ENCODE measurements at places on chromosomes 11 and 22.

GRCh38 chr22:41327124-41327523, 25.8 kb downstream of the ZC3H7B start:
- DNase-seq: no peak

- DNase-seq: no peak
Observed at GRCh38 chr11:2591805-2592204, 108.0 kb downstream of the KCNQ1OT1 start.

DNA sequence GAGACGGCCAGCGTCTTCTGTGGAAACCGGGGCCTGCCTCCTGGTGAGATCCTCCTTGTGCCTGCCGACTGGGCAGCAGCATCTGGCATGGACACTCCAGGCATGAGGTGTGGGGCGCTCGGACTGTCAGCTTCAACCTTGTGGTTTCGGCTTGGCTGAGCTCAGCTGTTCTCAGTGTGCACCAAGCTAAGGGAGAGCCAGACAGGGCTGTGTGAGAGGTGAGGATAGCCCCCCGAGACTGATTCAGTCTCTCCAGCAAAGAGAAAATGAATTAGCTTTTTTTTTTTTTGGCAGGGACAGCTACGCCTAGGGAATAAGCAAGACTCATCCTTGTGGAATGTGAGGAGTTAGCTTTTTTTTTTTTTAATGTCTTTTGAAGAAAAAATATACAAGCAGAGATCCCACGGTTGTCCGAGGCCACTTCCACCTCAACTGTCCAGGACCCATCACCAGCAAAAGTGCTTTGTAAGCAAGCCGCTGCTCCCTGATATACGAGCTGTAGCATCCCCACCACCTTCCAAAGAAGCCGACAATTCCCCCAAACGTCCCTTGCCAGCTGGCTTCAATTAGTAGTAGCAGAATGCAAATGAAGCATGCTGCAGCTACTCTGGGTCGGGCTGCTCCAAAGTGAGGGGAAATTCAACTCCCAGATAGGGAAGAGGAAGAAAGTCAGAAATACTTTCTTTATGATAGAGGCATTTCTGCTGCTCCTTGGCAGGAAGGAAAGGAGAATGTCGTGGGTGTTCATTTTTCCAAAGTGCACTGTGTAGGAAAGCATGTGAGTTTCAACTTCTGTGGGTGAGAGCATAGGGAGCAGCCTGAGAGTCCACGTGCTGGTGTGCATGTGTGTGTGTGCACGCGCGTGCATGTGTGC, 9.7 kb upstream of the THY1 start:
- no peak for DNase-seq

GRCh38 chr11:77508019-77508418, 34.1 kb upstream of the PAK1 start:
- DNase-seq: no peak

- no peak for DNase-seq
Observed at GRCh38 chr11:46981436-46981835, 44.9 kb downstream of the CSTPP1 start.

DNA sequence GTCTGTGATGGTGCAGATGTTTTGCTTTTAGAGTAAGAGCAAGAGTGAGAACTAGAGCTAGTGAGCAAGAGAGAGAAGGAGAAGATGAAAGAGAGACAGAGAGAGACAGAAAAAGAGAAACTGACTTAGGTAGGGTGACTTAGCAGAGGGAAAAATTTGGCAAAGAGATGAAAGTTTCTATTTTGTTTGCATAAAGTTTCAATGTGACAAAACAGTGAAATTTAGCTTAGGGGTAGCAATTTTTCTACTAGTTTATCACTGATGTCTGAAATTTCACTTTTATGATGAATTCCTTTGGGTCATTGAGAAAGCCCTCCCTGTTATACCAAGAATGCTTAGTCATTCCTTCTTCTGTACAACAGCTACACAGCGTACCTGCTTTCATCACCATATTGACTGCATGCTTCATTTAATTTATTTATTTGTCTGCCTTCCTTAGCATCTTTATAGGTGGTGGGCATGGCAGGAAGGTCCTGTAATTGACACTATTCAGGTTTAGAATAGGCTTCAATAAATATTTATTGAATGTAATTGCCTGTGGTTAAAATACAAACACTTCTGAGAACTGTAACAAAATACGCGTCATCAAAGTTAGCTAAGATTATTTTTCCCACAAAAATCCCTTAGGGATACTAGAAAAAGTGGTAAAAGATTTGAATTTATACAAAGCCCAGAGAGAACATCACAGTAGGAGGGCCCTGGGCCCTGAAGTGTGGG, 19.9 kb upstream of the CTSC start:
- no peak for DNase-seq

DNA sequence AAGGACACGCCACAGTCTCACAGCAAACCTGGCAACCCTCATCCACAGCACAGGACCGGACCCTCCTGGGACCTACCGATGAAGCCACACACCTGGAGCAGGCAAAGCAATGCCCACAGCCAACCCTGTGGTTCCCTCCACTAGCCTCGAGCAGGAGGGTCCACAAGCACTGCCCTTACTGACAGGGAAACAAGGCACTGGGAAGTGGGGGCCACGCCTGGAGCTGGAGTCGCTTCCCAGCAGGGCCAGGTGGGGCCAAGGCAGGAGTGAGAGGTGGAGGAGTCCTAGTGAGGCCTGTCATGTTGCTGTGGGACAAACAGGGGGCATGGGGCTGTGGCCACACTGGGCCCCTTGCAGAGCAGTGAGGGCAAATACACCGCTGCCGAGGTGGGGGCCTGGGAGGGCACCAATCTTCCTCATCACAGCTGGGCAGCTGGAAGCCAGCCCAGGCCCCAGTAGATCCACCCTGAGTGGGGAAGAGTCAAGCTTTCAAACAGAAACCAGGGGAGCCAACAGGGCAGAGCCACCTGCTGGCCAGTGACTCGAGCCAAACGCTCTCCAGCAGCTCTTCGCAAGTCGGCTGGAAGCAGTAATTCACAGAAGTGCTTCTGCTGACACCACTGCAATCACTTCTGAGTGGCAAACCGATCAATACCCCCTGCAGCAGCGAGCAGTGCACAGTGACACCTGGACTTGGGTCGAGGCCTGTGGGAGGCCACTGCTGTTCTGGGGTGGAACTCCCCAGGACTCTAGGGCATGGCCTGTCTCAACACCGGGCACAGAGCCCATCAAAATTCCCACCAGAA, 13.7 kb downstream of the SULT4A1 start:
- no peak for DNase-seq

DNA sequence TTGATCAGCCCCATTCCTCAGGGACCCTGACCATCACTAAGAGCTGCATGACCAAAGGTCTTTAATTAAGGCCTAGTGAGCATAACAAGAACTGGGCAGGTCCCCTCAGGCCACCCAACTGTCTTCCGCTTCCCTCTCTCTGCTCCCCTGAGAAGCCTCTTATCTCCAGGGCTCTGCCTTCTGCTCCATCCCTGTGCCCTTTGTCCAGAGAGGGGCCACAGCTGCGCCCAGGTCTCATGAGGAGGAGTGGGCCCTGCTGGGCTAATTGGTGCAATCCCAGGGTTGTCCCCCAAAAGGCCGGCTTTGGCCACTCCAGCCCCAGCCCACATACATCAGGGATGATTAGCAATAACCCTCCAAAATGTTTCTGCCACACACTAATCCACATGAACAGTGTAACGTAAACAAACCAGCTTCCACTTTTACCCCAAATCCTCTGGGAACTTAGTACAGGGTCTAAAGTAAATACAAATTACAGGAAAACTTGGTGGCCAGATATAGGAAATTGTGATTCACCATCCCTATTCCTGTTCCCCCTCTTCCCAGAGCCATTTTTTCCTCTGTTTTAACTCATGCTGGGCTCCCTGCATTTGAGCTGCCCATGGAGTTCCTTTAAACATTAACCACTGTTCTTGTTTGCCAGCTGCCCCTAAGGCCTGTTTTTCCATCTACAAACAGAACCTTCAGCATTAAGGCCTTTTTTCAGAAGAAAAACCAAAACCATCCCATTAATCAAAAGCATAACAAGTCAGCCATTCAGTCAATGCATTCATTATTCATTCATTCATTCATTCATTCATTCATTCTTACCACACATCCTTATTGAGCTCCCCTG, 34.6 kb upstream of the CAVIN3 start:
- no peak for DNase-seq

- no peak for DNase-seq
Observed at GRCh38 chr22:49353235-49353634, 474.4 kb downstream of the BRD1 start.

- DNase-seq: no peak
Observed at GRCh38 chr11:1843098-1843473, 4.3 kb downstream of the TNNI2 start.

GRCh38 chr22:38479096-38479837, 11.4 kb downstream of the KDELR3 start:
- DNase-seq: no peak

- DNase-seq: no peak
Observed at GRCh38 chr11:18697576-18697975, 1.0 kb upstream of the TMEM86A start.

GRCh38 chr11:96306933-96307775, 35.8 kb downstream of the MAML2 start:
- DNase-seq: no peak

DNA sequence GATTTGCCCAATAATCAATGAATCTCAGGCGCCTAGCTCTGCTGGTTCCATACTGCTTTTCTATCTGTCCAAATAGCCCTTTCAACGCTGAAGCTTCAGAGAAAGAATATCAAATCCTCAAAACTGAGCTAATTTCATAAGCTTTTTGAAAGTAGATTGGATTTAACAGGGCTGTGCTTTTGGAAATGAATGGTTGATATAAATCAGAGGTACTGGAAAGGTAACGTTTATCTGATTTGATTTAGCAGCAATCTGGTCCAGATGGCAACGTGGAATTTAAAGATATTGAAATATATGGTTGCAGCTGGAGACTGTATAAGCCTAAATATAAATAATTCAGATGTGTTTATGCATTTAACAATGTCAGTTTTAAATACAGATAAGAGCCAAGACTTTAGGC, 229.5 kb upstream of the MPPED2 start:
- no peak for DNase-seq

DNA sequence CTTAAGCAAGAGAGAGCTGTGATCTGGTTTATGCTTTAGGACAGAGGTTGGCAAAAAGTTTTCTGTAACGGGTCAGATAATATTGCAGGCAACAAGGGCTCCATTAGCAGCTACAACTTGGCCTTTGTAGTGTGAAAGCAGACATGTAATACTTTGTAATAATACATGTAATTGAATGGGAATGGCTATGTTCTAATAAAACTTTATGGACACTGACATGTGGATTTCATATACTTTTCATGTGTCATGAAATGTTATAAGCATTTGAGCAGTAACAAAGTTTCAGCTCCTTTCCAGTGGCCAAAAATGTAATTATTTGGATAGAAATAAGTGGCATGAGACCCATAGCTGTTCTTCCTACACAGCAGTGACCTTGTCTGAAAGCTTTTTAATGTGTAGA, 3.1 kb downstream of the DYNC2H1 start:
- no peak for DNase-seq

DNA sequence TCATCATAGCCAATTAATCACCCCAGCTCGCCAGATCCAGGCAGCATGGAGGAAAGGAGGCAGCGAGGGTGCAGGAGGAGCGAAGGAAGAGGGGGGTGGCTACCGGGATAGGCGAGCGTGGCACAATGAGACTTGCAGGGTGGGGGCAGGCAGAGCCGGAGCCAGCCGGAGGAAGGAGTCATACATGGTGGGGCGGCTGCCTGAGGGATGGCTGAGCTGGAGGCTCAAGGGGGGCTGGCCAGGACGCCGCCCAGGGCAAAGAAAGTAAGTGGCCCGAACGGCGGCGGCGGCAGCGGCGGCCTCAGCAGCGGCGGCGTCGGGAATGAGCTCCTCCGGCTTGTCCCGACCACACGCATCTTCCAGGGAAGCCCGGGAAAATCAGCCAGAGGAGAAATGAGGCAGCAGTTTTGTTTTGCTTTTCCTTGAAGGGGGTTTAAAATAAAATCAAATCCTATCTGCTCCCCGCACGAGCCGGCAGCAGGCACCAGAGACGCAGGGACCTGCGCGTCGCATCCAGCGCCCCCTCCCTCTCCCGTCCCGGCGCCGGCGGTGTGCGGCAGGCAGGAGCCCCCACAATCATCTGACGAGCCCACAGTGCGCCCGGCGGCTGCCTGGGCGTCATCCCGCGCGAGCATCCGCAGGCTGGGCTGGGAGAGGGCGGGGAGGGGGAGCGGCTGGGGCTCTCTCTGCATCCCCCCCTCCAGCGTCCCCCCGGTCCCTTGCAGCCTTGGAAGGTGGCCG, 263.6 kb downstream of the CTTN start:
- DNase-seq: no peak

GRCh38 chr22:26968859-26969523, 311.6 kb downstream of the MIAT start:
- no peak for DNase-seq

- DNase-seq: no peak
Observed at GRCh38 chr22:45441138-45441537, 27.6 kb downstream of the RIBC2 start.

DNA sequence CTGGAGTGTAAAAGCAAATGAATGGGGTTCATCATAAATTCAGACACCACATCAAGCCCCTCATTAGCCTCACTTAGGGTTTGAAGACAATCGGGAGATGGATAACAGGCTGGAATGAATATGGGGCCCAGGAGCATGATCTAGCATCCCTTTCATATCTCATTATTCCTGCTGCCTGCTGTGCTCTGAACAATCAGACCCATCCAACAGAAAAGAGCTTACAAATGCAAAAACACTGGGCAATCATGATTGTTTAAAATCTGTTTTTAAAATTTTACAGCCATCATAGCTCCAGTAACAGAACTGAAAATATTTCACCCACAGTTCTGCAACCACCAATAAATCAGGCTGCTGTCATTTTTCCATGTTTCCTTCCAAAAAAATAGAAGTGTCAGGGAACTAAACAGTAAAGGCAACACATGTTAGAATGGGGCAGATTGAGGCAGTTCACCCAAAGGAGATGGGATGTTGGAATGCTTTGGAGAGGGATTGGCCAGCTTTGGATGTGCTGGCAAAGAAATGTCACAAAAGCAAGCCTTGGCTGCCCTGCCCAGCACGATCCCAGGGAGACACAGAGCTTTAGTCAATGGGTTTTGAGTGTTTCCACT, 47.8 kb upstream of the BMAL1 start:
- DNase-seq: no peak

GRCh38 chr22:49197505-49197904, 630.2 kb downstream of the BRD1 start:
- no peak for DNase-seq

DNA sequence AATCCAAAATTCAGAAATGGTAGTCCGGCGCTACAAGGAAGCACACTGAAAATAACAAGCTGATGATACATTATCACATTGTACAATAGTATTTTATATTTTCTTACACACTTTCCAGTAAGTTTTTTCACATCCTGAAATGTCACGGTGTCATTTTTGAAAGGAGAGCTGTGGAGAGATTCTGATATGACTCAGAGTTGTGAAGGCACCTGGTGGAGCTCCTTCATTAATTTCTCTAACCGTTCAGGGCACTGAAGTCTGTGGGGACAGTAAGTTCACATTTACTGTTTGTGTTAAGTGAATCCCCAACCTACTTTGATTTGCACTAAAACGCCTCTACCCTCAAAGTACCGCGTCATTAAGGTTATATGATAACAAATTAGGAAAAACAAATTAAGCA, 13.3 kb downstream of the LDHAL6A start:
- DNase-seq: no peak

- DNase-seq: no peak
Observed at GRCh38 chr11:16456366-16456765, 100.0 kb upstream of the SOX6 start.

All from stimulated activated CD8-positive, alpha-beta memory T cell treated with anti-CD3 and anti-CD28 coated beads, Interleukin-2, amount 100 ng/mL, for 1 hour (primary cell).